Thyroid gland (tissue), 4 donors: ENCODE measurements at places on chromosomes 11 and 22.

- no peaks in the 10 kb centered on the region for H3K27me3 ChIP-seq
- no peaks in the 10 kb centered on the region for H3K36me3 ChIP-seq
- no peak for DNase-seq
- H3K27ac ChIP-seq, result no peak overlapping the region
- H3K4me1 ChIP-seq, result no peaks in the 10 kb centered on the region
- no peak overlapping the region for H3K4me3 ChIP-seq
Measured at GRCh38 chr11:127195501-127196120, 195.0 kb upstream of the KIRREL3 start.

DNA sequence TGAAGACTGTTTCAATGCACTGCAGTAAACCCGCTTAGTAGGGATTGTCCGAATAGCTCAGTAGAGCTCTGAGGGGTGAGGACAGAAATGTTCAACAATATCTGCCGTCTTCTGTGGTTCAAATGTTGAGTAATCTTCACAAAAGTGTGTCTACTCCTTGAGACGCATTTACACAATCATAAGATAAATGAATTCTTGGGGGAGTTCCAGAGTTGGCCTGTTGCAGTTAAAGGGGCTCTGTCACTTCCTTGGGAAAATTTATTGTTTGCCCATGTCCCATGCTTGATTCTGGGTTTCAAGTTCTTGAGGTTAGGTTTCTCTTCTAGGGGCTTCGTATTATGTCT, 614 bp downstream of the ANO3 start:
- no peak overlapping the region for H3K4me3 ChIP-seq
- no peak overlapping the region for H3K27ac ChIP-seq
- no peaks in the 10 kb centered on the region for H3K36me3 ChIP-seq

DNA sequence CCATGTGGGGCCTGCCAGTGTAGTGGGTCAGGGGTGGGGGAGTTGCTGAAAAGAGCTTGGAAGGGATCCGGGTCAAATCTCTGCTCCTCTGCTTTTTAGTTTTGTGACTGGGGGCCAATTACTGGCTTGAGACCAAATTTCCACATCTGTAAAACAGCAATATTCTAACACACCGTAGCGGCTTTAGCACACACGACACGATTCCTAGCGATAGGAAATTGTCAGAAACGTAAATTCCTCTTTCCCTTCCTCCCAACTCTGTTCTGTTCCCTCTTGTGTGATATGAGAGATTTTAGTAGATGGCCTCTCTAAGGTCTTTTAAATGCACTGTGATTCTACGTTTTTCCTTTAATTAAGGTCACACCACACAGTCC, 71.9 kb downstream of the MICAL2 start:
- H3K27ac ChIP-seq, result peak overlapping the region; percentile 89
- no peak for DNase-seq
- peaks cover 61% of the 10 kb centered on the region for H3K4me1 ChIP-seq
- no peaks in the 10 kb centered on the region for H3K36me3 ChIP-seq
- no peaks in the 10 kb centered on the region for H3K27me3 ChIP-seq
- no peak overlapping the region for H3K4me3 ChIP-seq

- DNase-seq, result no peak
- H3K36me3 ChIP-seq, result peaks cover 11% of the 10 kb centered on the region
- peak overlapping the region; percentile 59 for H3K4me3 ChIP-seq
- H3K27me3 ChIP-seq, result no peaks in the 10 kb centered on the region
Measured at GRCh38 chr22:31106731-31107177, 614 bp downstream of the SELENOM start.

- H3K27ac ChIP-seq, result no peak overlapping the region
- H3K27me3 ChIP-seq, result no peaks in the 10 kb centered on the region
- no peak for DNase-seq
Measured at GRCh38 chr11:71065841-71066240, 186.5 kb downstream of the SHANK2 start.

DNA sequence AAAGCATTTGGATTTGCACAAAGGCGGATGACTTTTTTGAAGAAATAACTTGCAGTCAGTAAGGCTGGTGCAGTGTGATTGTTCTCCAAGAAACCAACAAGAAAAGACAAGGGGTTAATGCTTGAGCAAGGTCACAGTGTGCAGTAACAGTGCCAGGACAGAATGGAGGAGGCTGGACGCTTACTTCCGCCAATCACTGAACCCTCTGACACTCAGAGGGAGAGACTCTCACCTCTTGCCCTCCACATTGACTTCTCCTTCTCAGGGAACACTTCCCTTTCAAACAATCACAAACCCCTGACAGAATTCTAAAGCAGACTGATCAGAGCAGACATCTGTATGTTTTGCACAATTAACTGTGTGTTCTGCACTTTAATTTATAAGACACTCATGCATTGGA, 228.4 kb downstream of the BLID start:
- H3K4me1 ChIP-seq, result no peaks in the 10 kb centered on the region
- no peak overlapping the region for H3K27ac ChIP-seq
- no peaks in the 10 kb centered on the region for H3K36me3 ChIP-seq
- H3K27me3 ChIP-seq, result no peaks in the 10 kb centered on the region
- no peak for DNase-seq
- no peak overlapping the region for H3K4me3 ChIP-seq

- no peaks in the 10 kb centered on the region for H3K36me3 ChIP-seq
- H3K27ac ChIP-seq, result no peak overlapping the region
- peak; percentile 81 for DNase-seq
Measured at GRCh38 chr22:50030297-50031188, 18.0 kb upstream of the IL17REL start.

- H3K27me3 ChIP-seq, result no peaks in the 10 kb centered on the region
- no peak within 1 kb of the TSS for H3K27ac ChIP-seq
- no peak for DNase-seq
- H3K4me1 ChIP-seq, result no peaks in the 10 kb centered on the region
- no peaks in the 10 kb centered on the region for H3K36me3 ChIP-seq
Measured at GRCh38 chr11:73950869-73951710, at the start of gene DNAJB13. Gene DNAJB13, plus strand, starts transcription at chr11:73951026. Its CDS starts 44 bp downstream, at chr11:73951070.
